ENCODE measurements at places on chromosomes 5 and 9.

DNA sequence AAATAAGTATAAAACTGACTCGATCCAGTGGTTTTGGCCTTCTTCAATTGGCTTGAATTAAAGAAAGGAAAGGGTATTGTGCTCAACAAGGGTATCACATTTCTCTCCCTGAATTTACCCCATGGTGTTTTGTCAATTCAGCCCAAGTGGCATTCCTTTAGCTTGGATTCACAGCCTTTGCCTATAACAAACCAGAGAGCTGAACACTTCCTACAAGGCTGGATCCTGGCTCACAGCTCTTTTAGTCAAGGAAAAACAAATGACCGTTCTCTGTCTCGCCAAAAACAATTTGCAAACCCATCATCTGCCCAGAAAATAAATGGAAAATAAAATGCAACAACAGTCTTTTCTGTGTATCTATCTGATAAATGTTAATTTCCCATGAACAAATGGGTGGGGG is 5.7 kb downstream of the ZNF366 start:
- DNase-seq, result no peak

- DNase-seq, result no peak
These were observed 17.5 kb upstream of the F2RL1 start for GRCh38 chr5:76801159-76801802.

GRCh38 chr5:159218595-159219023 is 9.3 kb upstream of the RNF145 start:
- no peak for DNase-seq

DNA sequence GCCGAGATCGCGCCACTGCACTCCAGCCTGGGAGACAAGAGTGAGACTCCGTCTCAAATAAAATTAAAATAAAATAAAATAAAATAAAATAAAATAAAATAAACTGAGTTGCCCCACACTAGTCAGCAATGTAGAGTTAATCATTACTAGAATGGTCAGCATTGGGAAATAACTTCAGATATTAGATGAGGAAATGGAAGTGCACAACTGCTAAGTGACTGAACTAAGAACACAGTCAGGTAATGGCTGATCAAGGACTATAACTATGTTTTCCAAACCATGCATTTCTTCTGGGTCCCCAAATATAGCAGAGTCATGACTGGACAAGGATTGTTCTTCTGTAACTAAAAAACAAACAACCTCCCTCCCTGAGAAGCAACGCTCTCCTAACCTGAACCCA is 17.1 kb downstream of the OTP start:
- no peak for DNase-seq

- no peak for DNase-seq
These were observed 10.2 kb upstream of the MRPS2 start for GRCh38 chr9:135490166-135490870.

DNA sequence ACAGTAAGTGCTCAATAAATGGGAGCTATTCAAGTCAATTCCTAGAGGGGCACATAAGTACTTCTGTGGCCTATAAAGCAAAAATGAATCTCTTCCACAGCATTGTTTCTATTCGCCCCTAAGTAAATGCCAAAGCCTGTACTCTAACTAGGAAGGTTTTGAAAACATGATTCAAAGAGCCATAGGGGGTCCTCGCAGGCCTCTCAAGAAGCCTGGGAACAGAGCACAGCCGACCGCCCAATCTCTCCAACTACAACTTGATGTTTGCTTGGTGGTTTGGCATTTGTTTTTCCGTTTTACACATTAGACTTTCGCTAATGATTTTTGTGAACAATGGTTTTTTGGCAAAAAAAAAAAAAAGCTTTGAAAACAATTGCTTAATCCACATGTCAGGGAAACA is 19.4 kb downstream of the EFNA5 start:
- DNase-seq, result no peak

- no peak for DNase-seq
These were observed 297.1 kb downstream of the FBXL7 start for GRCh38 chr5:15797116-15797515.

GRCh38 chr5:172816925-172817562 is 17.0 kb upstream of the ERGIC1 start:
- DNase-seq, result no peak

- DNase-seq, result no peak
These were observed 100.2 kb upstream of the FSTL4 start for GRCh38 chr5:133712562-133712961.

- DNase-seq, result no peak
These were observed 108.2 kb upstream of the NR3C1 start for GRCh38 chr5:143511736-143512135.

GRCh38 chr5:60223342-60223741 is 329.8 kb upstream of the PDE4D start:
- no peak for DNase-seq

DNA sequence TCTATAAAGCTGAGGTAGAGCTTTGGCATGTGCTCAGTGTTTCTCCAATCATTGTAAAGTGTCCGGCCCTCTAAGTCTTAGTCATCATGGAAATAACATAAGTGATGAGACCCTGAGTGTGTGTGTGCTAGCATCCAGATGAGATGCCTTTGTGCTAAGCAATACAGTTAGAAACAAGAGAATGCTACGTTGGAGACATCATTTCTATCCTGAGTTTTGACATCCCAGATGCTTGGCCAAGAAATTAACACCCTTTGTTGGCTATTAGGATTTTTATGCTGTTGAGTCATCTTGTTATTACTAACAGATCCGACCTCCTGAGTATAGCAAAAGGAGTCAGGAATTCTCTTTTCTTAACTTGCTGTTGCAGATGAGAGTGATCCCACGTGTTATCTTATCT is 508.0 kb downstream of the GADD45G start:
- no peak for DNase-seq

DNA sequence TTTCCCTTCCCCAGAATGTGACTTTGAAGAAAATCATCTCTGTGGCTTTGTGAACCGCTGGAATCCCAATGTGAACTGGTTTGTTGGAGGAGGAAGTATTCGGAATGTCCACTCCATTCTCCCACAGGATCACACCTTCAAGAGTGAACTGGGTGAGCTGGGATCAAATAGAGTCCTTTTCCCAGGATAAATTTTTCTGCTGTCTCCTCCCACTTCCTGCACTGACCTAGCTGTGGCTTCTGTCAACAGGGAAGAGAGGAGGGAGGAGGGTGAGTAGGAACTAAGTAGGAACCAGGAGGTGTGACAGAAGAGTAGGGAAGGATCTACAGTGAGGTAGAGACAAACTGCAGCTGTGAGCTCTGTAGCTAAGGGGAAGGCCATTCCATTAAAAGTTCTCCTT is 69.3 kb downstream of the MAMDC2 start:
- DNase-seq, result no peak

DNA sequence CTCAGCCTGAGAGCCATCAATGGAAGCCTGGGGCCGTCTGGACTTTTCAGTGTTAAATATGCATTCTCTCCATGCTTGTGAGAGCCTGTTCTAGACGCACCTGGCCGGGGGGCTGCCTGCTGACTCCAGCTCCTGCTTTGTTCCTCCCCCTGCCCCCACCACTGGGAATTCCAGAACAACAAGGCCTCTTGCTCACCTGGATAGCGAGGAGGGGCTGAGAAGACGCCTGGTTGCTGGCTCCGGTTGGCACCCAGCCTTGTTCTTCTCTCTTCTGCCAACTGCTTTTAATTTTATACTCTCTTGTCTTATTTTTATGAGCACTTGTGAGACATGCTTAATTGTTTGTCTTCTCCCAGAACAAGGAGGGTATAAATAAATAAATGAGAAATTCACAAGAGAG is 15.0 kb upstream of the RAPGEF1 start:
- DNase-seq, result no peak

DNA sequence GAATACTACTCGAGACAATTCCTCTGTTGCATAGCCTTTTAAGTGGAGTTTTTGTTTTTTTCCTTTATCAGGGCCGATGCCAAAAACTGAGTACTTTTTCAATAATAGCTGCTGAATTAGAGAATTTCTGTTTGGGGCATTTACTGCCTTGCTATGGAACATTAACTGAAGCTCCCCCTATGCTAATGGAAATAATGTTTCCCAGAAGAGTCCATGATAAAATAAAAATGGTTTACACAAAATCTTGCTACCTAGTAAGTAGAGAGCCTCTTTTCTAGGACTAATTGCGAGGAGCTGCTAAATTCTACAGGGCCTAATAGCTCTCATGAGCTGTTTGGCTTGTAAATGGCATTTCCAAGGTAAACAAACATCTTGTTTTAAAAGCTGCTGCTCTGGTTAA is 128.2 kb upstream of the MYO10 start:
- no peak for DNase-seq

GRCh38 chr5:88679638-88680037 is 203.3 kb downstream of the MEF2C start:
- no peak for DNase-seq

- no peak for DNase-seq
These were observed 195.7 kb upstream of the TUT7 start for GRCh38 chr9:86549920-86550319.

GRCh38 chr5:127943061-127943371 is 140.6 kb upstream of the SLC12A2 start:
- no peak for DNase-seq

DNA sequence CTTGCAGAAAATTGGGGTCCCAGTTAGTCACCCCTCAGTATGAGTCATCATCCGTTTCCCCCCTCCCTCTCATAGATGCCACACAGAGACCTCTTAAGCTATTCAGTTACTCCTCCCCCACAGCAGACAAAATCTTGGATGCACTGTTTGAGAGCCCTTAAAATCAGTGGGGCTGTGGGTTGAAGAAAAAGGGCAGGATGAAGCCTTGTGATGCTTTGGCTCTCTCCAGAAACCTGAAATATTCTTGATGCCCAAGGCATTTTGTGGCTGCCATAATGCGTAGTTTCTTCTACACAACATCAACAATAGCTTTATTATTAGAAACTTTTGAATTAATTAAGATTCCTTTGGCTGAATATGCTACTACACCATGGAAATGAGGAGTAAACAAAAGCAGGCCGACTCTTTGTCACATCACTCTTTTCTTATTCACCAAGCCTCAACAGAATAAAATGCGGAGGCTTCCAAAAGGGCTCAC is 133.8 kb downstream of the MRPS30 start:
- DNase-seq, result no peak

DNA sequence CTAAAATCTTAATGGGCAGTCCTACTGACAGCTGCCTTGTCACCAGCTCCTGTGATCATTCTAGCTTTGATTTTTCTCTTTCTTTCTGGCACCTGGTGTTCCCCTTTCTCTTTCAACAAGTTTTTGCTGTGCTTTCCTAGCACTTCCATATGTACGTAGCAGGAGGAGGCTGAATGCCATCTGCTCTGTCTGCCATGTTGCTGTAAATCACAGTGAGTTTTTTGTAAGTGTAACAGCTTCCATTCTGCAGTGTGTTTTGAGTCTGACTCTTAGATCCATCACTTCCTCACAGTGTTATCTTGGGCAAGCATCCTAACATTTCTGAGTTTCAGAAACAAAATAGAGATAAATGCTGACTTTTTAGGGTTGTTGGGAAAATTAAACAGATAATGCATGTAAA is 247.9 kb downstream of the DOCK8 start:
- no peak for DNase-seq

GRCh38 chr5:131745703-131746102 is 51.1 kb downstream of the FNIP1 start:
- DNase-seq, result no peak

GRCh38 chr9:86337469-86338108 is 16.6 kb downstream of the TUT7 start:
- DNase-seq, result no peak
